Activated CD4-positive, alpha-beta T cell treated with anti-CD3 and anti-CD28 coated beads for 24 hours (primary cell): ENCODE measurements at places on chromosomes 3 and 15.

GRCh38 chr3:188667926-188668325 is 503.8 kb upstream of the TPRG1 start:
- DNase-seq, result no peak

DNA sequence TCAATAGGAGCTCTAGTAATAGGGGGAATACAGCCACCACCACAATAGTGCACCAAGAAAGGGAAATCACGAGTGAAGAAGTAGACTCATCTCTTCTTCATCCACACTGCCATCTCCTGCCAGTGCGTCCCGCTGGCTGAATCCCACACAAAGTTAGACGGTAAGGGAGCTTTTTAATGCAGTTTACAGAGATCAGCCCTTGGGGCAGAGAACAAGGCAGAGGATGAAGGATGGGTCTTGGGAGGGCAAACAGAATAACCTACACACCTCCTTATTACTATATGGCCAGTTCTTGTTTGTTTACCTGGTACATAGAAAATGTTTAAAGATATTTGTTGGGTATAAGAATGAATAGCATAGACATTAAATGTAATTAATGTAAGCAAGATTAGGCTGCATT is 11.0 kb upstream of the DPH6 start:
- no peak for DNase-seq

GRCh38 chr3:30458376-30459171 is 147.8 kb upstream of the TGFBR2 start:
- DNase-seq, result no peak

- no peak for DNase-seq
Measured at GRCh38 chr3:43732747-43733425, 42.1 kb downstream of the ABHD5 start.

DNA sequence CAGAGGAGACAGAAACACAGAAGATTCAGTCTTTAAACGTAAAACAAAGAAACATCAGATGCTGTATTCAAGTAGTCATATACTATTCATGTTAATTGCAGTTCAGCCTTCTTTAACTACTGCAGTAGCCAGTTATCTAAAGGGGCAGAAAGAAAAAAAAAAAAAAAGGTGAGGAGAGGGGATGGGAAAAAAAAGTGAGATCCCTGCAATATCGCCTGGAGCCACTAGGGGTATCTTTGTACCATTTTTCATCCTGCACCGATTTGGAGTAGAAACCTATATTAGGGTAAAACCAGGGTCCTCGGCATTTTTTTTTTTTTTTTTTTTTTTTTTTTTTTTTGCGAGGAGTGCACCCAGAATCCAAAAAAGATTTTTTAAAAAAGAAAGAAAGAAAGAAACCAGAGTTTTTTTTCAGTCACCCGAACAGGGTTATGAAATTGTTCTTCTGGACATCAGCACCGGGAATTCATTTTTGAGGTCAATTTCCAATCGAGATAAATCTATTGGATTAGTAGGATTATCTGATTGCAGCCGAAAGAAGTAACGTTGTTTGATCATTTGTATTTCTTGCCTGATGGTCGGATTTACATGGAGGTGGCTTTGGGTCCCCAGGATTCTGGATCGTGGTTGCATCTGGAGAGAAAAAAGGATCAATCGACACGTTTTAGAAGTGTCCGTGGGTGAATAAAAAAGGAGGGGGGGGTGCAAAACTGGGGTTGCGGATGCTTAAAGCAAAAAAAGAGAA is 186.7 kb downstream of the NLGN1 start:
- no peak for DNase-seq
